NCI-H2029 treated with DMSO at 0.1 percent for 48 hours (cell line): ENCODE measurements at places on chromosomes 16 and 17.

- no peak for DNase-seq
Observed at GRCh38 chr16:57061084-57061905, 31.1 kb upstream of the CPNE2 start.

DNA sequence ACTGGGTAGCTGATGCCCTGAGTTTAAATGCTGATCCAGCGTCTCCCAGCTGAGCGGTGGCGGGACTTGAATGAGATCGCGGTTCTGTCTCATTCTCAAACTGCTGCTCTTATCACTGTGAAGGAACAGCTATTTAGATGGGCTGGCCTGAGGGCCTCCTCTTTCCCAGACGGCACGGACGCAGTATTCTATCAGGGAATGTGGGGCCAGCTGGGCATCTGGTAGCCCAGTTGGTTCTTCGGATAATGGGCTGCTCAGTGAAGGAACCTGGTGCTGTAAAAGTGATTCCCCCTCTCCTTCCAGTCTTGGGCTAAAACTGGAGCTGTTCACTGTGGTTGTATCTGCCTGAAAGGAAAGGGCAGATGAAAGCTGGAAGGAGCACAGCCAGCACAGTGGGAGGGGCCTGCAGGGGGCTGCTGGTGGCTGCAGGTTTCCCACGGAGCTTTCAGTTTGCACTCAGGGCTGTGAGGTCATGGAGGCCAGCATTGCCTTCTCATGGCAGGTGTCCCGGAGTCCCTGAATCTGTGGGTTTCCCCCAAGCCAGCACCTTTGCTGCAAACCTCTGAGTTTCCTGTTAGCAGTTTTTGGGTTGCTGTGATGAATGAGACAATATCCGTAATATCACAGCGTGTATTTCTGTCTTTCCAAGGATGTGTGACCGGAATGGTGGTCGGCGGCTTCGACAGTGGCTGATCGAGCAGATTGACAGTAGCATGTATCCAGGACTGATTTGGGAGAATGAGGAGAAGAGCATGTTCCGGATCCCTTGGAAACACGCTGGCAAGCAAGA is 3.6 kb downstream of the IRF8 start:
- no peak for DNase-seq

DNA sequence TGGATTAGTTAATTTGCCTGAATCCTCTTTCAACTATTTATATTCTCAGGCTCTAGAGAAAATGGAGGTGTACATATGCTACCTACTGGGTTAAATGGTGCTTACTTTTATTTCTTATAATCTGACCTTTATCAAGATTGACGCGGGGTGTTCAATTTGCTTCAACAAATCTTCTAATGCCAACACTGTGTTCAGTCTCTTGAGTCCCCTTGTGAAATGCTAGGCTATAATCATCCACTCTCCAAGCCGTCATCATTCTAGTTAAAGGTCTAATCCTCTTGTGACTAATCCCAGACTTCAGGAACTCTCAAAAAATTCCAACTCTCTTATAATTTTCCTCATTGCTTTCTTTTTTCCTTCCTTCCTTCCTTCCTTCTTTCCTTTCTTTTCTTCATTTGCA is 1396.2 kb downstream of the CDH8 start:
- DNase-seq = no peak

DNA sequence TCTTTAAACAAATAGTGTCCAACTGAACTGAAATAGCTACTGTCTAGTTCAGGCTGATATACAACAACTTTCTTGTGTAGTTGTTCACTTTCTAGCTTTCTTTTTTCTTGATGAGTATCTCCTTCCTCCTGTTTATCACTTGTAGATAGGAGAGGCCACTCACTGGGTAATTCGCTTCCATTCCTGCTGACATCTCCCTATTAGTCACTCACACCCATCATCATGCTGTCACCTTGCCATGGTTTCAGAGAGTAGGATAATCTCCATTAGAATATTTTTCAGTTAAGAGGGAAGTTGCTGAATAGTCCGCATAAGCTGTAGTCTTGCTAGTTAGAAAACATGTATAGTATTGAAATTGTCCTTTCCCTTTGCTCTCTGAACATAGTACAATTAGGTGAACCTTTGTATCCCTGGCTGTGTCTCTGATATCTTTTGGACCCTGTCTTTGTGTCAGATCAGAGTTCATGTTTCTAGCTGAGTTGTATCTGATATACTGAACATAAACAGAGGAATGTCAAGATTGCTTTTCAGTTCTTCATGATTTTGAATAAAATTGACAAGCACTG is 64.4 kb upstream of the RASL10B start:
- no peak for DNase-seq

GRCh38 chr17:61239327-61239726 is 160.3 kb upstream of the TBX2 start:
- DNase-seq = no peak

GRCh38 chr17:1946021-1946932 is 78.9 kb downstream of the RTN4RL1 start:
- DNase-seq = no peak

DNA sequence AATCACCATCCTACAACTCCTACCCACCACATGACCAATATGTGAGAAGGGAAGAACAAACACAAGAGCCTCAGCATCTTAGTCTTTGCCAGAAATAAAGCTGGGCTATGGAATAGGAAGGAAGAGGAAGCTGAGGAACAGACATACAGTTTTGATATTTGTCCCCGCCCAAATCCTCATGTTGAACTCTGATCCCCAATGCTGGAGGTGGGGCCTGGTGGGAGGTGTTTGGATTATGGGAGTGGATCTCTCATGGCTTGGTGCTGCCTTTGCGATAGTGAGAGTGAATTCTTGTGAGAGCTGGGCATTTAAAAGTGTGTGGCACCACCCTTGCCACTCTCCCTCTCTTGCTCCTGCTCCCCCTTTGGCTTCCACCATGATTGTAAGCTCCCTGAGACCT is 52.4 kb upstream of the NLK start:
- no peak for DNase-seq

DNA sequence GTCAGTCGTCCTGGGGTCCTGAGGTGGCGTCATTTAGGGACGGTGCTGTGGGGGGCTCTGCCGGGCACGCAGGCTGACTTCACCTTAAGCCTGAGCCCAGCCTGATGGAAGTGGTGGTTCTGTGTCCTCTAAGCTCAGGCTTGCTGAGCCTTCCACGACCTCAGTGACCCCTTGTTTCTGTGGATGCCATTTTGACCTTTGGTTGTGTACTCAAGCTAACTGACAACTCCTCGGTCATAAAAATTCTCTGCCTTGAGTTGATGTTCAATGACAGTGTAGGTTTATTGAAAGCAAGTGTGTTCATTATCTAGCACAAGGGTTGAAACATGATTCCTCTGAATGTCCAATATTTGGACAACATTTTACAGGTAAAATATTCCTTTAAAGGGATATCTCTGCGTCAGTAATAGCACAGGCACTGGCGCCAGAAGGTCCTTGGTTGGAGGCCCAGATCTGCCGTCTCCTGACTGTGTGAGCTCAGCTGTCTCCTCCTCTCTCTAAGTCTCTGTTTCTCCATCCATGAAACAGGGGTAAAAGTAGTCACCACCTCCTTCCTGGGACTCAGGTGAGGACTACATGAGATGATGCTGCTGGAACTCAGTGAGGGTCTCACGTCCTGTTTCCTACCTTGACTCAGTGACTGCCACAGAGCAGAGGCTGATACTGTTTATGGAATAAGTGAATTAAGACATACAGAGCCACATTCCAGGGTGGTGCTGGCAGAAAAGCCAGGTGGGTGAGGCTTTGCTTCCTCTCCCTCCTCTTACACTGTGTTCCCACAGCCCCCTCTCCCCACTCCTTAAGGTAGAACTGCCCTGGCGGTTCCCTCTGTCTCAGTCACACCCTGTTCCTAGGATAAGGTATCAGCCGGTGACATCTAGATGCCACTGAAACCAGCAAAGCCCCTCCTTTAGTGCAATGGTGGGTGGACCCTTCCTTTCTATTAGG is 75.7 kb downstream of the IRF8 start:
- no peak for DNase-seq

DNA sequence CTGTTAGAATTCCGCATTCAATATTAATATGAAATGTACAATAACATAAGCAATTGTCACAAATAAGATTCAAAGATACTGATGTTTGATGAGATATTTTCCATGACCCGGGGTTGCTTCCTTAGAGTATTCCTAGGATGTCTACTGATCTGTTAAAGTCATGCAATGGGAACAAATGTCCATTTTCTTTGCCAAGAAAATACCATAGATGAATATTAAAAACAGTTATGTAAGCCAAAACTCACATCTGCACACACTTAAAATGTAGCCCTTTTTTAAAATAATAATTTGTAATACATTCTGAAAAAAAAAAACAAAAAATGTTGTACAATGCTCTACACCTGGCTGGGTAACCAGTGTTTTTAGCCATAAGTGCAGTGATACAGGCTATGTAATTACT is 259.4 kb upstream of the AXIN2 start:
- DNase-seq = no peak

DNA sequence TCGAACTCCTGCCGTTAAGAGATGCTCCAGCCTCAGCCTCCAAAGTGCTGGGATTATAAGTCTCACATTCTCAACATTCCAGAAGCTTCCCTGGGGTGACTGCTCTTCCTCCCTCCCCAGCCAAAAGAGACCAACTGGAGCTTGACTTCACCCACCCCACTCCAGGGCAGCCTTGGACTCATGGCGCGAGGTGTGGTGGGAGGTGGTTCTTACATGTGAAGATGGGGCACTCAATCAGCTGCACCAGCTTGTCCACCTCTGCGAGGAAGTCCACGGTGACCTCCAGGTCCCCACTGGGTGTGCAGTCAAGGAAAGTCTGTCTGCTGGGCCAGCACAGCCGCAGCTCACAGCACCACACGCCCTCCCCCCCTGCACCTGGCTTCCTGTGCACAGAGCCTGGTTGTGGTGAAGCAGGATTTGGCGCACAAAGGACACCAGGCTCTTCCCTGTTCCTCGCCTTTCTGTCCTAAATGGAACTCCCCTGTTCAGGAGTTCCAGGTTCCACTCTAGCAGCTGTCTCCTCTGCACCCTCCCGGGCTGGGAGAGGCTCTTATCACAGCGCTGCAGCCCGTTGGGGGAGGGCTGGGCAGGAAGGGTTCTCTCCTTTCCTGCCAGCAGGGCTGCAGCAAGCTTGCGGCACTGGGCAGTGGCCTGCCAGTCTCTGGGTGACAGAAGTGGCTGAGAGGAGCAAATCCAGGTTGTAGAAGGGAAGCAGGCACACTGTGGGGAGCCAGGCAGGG is 9.6 kb upstream of the MTSS2 start:
- no peak for DNase-seq

- no peak for DNase-seq
Observed at GRCh38 chr16:79001156-79001967, 599.2 kb downstream of the MAF start.

GRCh38 chr17:47618410-47618809 is 31.3 kb upstream of the KPNB1 start:
- no peak for DNase-seq

DNA sequence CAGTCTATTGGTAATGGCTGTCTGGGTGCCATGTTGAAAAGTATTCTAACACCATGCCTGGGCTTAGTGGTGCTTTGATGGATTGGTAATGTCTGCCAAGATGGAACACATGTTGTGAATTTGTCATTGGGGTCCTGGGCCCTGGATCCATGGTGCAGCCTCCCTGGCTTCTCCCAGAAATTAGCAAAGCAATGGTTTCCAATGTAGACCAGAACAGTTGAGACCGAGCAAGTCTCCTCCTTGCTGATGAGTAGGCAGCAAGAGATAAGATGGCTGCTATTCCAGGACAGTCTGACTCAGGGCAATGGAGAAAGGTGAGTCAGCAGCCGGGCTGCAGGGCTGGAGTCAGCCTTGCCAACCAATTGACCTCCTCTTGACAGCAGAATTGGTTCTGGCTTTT is 30.8 kb downstream of the GPR139 start:
- no peak for DNase-seq

DNA sequence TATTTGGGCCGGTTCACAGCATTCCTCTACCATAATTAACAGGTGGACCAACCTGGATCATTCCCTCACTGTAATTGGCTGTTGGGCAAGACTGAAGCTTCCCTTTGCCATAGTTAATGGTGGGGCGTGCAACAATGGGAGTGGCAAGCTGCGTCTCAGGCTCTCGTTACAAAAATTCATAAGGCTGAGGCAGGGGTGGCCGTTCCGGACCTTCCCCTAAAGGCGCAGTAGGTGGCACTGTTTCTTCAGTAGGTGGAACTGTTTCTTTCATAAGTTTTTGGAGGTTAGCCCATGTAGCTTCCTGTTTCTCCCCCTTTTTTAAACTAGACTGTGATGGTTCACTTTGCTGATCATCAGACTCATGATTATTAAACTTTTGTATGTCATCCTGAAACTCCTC is 17.0 kb upstream of the TMC5 start:
- no peak for DNase-seq

GRCh38 chr16:2949705-2950352 is 14.2 kb upstream of the KREMEN2 start:
- no peak for DNase-seq

GRCh38 chr16:56795011-56795410 is 65.1 kb downstream of the NUP93 start:
- DNase-seq = no peak

- DNase-seq = peak; percentile 94
Observed at GRCh38 chr17:58391302-58391984, 25.9 kb downstream of the RNF43 start.

DNA sequence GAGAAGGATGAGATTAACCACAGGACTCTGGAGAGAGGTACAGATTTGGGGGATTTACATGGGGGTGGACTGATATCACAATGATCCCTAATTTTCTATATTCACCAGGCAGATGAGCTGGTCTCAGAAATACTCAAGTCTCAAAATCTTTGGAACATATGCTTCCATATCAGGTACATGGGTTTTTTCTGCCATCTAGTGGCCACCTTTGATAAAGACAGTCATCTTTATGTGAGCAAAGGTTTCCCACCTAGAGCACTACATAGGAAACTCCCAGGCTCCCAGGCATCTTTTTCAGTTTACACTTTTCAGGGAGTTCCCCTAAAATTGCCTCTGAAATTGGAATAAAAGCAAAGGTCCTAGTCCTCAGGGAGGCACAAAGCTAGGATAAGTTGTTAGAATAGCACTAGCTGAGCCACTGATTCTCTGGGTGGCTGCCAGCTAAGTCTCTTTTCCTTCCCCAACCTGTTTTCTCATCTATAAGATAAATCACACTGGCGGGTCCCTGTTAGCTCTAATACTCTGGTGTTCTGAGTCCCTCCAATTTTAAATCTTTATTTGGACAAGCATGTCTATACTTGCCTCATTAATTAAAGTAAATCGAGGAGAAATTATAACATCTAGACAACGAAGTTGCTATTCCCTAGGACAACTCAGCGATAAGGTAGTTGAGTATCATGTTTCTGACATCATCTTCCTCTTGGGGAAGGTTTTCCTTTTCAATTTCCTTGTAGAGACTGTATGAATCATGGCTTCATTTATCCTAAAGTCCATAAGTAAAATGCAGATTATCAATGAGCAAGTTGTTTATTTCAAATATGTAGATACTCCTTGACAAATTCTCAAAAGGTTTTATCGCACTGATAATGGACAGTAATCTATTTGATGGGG is 19.0 kb upstream of the MON1B start:
- DNase-seq = peak; percentile 13

- no peak for DNase-seq
Observed at GRCh38 chr16:86761111-86762031, 183.0 kb downstream of the FOXL1 start.

- DNase-seq = no peak
Observed at GRCh38 chr16:55051571-55052347, 121.1 kb downstream of the IRX5 start.
